ENCODE measurements at places on chromosomes 7 and 10. TPM values are rescaled to one million over a fixed set of nuclear protein-coding genes. Genes with fewer than 3 reads are reported as not detected.

Gene GTF2IRD2
- total RNA-seq: 2.9 TPM

Gene ENKUR
- total RNA-seq: 0.38 TPM

Gene FERD3L
- not detected for total RNA-seq

Gene FKBP6
- total RNA-seq: not detected

Gene GRIFIN
- not detected for total RNA-seq

Gene VAX1
- not detected for total RNA-seq

Gene FANK1
- total RNA-seq: 1.0 TPM

Gene C10orf105
- total RNA-seq: not detected

Gene CDHR3
- total RNA-seq: 1.3 TPM

Gene GNGT1
- not detected for total RNA-seq

Gene PLCE1
- 1.0 TPM for total RNA-seq

Gene DNAJB6
- total RNA-seq: 89.1 TPM

Measured in dermis microvascular lymphatic vessel endothelial cell (primary cell).